Amniotic stem cell (primary cell): ENCODE measurements at places on chromosomes 2 and 18.
A peak's percentile ranks its signal among the peaks of the same experiment; 100 is the strongest.

DNA sequence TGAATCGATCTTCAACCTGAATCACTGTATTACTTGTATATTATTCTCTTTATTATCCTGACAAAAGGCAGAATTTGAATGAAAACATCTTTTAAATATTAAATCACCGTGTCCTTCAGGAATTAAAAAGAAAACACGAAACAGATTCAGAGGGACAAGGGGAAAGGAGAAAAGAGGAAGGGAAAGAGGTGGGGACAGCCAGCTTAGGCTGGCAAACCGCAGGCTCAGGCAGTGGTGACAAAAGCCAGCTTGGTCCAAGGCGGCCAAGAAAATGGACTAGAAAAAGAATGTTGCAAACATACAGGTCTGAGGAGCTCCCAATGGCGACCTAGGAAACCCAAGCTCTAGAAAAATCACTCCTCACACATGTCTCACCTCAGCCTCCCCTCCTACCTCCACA, 6.8 kb downstream of the B4GALT6 start:
- DNase-seq = no peak

DNA sequence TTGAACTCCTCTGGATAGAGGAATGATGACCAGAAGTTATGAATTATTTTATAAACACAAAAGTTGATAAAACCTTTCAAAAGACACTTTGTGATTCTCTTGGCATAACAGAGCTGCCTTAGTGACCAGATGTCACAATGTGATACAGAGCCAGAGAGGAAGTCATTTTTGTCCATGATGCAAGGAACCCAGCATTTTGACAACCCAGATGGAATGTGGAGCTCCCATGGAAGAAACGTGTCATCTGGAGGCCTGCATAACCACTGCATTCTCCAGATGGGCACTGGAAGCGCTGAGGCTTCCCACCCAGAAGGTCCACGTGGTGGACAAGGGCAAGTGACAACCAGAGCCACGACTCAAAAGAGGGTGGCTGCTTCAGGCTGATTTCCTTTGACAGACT, 30.1 kb downstream of the HRH4 start:
- no peak for DNase-seq

GRCh38 chr2:19574778-19575260, 216.4 kb upstream of the OSR1 start:
- no peak for DNase-seq

DNA sequence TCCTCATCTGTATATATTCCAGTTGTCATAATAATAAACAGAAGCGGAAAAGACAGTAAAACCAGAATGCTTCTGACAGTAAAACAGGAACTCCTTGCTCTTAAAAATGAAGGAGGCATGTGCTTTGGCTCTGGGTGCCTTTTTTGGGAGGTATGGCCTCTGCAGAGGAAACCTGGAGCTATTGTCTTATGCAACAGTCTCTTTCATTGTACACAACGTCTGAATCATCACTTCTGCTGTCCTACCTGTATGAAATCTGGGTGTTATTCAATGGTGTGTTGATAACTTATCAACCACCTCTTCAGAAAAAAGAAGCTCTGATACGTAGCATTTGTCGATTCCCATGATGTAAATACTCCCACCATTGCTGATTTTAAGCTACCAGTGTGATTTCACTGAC, 64.8 kb downstream of the CDCA7 start:
- DNase-seq = no peak

GRCh38 chr2:101464841-101465240, 10.1 kb downstream of the RFX8 start:
- DNase-seq = no peak

- peak; percentile 85 for DNase-seq
These were observed at the start of gene WDFY1 for GRCh38 chr2:223944703-223945531. Gene WDFY1, minus strand, starts transcription at chr2:223945335. Its CDS starts 51 bp downstream, at chr2:223945284.

- no peak for DNase-seq
These were observed 25.4 kb downstream of the GPC1 start for GRCh38 chr2:240460781-240461431.

DNA sequence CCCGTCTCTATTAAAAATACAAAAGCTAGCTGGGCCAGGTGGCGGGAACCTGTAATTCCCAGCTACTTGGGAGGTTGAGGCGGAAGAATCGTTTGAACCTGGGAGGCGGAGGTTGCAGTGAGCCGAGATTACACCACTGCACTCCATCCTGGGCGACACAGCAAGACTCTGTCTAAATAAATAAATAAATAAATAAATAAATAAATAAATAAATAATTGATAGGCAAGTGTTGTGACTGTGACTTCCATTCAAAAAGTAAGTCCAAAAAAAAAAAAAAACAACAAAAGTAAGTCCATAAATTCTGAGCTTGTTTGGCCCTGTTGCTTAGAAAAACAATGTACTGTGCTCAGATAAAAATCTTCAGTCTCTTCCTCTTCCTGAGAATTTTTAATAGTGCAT, 2.2 kb downstream of the STON1 start:
- no peak for DNase-seq
